Thyroid gland (tissue), 4 donors: ENCODE measurements at places on chromosomes 2 and 18. TPM values are rescaled to one million over a fixed set of nuclear protein-coding genes. Genes with fewer than 3 reads are reported as not detected.

Gene ORC4
- total RNA-seq: 62.5 TPM

Gene CYP27A1
- 26.8 TPM for total RNA-seq

Gene NETO1
- 2.8 TPM for total RNA-seq

DNA sequence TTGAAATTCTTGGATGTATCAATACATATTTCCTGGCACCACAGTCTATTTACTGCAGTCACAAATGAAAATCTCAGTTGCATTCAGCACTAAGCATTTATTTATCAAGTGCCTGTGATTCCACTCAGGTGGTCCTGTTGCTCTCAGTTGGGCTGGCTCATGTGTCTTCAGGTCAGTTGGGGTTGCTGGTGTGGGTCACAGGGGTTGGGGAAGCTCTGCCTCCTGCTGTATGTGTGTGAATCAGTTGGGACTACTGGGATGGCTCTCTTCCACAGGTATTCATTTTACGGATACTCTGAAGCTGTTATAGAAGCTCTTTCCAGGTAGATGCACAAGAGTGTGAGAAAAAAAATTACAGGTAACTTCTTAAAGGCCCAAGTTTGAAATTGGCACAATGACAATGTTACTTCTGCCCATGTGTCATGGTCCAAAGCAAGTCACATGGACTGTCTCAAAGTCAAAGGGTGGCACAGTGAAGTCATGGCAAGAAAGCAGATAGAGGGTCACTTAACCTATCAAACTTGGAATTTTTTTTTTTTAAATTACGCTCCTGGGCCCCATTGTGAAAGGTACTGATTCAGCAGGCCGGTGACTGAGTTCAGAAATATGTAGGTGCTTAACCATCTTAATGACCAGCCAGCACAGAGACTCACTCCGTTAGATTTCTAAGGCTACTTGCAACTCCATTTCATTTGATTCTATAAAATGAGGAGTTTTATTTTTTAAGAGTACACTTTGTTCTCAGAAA is 249.2 kb upstream of the GCFC2 start:
- H3K4me3 ChIP-seq: no peak overlapping the region
- DNase-seq: no peak
- no peak overlapping the region for H3K27ac ChIP-seq
- H3K36me3 ChIP-seq: no peaks in the 10 kb centered on the region

DNA sequence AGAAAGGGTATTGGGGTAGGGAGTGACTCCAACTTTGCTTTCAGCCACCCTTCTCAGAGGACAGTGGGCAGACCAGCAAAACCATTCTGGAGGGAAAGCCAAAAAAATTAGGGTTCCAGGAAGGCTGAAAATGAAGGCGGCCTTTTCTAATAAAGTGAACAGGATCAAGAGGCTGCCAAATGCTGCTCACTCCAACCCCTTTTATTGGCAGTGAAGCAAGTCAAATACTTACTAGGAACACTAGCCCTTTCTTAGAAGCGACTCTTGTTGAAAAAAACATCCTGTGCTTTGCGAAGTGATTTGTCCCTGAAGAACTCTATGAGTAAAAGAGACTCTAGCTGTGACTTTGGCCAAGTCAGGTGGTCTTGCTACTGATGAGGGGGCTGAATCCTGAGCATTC is 83.6 kb upstream of the CYP1B1 start:
- no peaks in the 10 kb centered on the region for H3K36me3 ChIP-seq
- DNase-seq: peak; percentile 65

GRCh38 chr2:45850558-45850957 is 199.1 kb downstream of the PRKCE start:
- no peak for DNase-seq
- H3K27ac ChIP-seq: no peak overlapping the region
- no peaks in the 10 kb centered on the region for H3K27me3 ChIP-seq
- H3K4me1 ChIP-seq: no peaks in the 10 kb centered on the region
- H3K4me3 ChIP-seq: no peak overlapping the region
